Fibroblast of upper back skin (primary cell): ENCODE measurements at places on chromosomes 11 and 22.

GRCh38 chr11:45605051-45605450, 60.4 kb downstream of the CHST1 start:
- DNase-seq, result no peak

DNA sequence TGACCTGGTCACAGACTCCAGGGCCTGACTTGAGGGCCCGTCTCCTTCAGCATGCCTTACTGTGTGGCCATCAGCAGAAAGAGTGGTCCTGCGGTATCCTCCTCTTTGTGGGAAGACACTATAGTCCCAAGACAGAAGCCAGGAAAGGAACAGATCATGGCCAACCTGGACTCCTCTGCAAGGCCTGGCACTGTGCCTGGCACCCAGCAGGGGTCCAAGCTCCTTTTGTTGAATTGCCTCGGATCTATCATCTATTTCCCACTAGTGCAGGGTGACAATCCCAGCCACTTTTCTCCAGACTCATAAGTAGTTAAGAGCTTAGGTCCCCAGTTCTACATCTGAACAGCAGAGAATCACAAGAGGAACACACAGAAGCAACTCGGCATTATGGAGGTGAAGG, 27.0 kb downstream of the DSCAML1 start:
- no peak for DNase-seq

DNA sequence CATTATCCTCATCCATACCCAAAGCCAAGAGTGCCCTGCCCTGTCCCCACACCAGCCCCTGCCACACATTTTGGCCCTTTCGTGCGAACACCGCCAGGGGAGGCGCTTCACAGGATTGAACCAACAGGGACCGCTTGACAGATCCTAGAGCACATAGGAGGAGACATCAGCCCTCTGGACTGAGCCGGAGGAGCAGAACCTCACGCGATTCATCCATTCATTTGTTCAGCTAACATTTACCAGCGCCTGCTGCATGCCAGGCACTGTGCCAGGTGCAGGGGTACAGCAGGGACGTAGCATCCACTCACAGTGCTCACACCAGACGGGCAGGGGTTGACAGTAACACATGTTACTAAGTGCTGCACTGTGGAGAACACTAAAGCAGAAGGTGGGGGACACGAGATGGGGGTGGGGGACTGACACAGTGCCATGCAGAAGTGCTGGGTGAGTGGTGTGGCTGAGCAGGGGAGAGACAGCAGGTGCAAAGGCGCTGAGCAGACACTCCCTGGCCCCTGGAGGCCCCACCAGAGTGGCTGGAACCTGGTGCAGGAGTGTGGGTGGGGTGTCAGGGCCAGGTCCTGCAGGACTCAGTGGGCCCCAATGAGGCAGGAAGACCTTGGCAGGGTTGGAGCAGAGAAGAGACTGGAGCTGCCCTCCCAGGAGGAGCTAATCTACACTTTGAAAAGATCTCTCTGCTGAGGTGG, 3.4 kb downstream of the GNAZ start:
- no peak for DNase-seq

DNA sequence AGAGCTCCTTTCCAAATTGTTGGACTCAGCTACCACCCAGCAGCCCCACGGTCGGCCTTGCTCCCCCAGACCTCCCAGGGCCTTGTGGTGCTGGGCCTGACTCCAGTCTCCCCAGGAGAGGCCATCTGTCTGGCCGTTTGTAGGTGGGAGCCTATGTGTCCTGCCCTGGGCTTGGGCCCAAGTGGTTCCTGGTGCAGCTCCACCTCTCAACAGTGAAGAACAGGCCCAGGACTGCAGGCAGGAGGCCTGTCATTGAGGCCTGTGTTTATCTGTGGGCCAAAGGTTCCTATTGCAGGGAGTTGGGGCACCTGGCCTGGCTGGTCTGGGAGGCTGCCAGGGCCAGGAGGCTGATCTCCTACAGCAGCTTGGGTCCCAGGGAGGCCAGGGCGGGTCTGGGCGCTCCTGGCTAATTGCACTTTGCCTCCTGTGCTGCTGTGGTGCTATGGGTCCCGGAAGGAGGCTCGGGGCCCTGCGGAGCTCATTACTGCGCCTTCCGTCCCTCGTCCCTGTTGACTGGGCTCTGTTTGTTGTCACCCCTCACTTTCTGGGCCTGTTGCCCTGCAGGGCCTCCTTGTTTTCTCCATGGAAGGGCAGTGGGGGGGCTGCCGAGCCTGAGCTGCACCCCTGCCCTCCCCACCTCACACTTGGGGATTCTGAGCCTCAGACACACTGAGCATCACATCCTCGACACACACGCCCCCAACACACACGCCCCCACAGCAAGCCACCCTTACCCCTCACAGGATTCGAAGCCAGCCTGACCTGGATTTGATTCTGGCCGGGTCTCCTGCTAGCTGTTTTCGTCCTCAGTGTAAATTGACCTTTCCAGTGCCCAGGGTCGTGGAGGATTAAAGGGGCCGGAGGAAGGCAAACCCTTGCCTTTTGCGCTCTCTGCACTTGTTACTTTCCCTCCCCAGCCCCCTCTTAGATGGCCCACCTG, 6.8 kb upstream of the OMP start:
- DNase-seq, result no peak

- DNase-seq, result no peak
Measured at GRCh38 chr11:78202733-78203167, 14.0 kb downstream of the USP35 start.

- peak; percentile 51 for DNase-seq
Measured at GRCh38 chr11:74139151-74139918, 31.5 kb downstream of the C2CD3 start.

GRCh38 chr22:21100149-21101032, 54.6 kb downstream of the LRRC74B start:
- DNase-seq, result peak; percentile 51

DNA sequence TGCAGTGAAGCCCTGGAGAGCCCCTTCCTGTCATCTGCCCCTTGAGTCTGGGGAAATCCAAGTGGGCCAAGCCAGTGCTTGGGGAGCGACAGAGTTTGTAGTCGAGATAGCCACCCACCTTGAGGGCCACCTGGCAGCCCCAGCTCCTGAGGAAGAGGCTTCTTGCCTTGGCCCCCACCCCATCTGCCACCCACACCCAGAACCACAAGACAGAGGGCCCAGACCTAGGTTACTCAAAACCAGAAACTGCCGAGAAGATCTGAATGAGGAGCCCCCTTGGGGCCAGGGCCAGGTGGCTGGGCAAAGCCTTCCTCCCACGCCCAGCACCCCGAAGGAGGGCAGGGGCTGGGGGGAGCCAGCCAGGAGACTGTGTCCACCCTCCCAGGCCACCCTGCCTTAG, 18.8 kb upstream of the PRR5 start:
- DNase-seq, result no peak

GRCh38 chr11:80297858-80298632, 857.2 kb upstream of the TENM4 start:
- DNase-seq, result peak; percentile 80

GRCh38 chr11:9091044-9091922, at the start of gene SCUBE2:
Gene SCUBE2, minus strand, starts transcription at chr11:9091599. Its CDS starts 71 bp downstream, at chr11:9091528.
- no peak for DNase-seq

- peak; percentile 47 for DNase-seq
Measured at GRCh38 chr11:87425391-87425790, 387.7 kb downstream of the TMEM135 start.

DNA sequence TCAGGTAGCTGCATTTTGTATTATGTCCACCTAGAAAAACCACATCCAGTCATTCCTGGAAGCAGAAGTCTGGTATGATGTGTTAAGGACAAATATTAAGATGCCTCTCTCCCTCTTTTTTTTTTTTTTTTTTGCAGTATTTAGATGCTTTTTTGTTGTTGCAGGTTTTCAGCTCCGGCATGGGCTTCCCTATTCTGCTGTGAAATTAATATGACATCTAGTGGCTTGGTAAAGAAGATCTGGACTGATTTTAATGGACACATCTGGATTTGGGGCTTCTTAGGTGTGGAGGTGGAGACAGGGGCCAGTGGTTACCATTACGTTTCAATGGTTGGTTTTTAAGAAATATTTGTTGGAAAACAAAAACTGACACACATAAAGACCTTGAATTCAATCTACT, 47.5 kb upstream of the RASSF10 start:
- DNase-seq, result peak; percentile 43

- DNase-seq, result peak; percentile 70
Measured at GRCh38 chr11:12922418-12922817, 86.7 kb upstream of the RASSF10 start.

DNA sequence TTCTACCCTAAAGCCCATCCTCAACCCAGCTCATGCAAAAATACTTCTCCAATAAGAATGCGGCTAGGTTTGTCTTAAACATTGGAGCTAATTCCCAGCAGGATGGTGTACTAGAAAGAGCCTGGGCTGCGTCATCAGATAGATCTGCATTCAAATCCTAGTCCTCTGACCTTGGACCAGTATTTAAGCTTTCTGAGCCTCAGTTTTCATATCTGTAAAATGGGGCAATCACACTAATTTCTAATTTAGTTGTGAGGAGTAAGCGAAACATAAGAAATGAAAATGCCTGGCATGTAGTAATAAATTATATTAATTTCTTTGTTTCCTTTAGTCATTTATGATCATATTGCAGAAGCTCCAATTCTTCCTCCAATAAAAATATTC, 32.2 kb upstream of the ACCSL start:
- DNase-seq, result no peak

GRCh38 chr22:45787759-45788158, 116.1 kb downstream of the ATXN10 start:
- DNase-seq, result no peak

DNA sequence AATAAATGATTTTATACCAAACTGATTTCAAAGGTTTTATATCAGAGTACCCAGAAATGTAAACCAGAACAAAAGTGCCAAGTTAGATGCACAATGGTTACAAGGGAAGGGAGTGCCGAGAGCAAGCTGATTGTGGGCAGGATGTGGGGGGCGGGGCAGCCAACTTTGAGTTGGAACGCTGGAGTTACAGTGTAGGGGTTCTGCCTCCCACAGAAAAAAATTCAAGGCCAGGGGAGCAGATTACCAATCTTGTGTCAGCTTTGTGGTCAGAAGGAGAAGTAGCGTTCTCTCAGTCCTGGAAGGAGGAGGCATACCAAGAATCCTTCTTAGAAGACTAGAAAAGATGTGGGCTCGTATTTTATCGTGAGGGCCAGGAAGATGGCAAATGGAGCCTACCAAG, 15.9 kb upstream of the POU2AF2 start:
- DNase-seq, result peak; percentile 6

- peak; percentile 50 for DNase-seq
Measured at GRCh38 chr11:32118025-32118974, 27.4 kb downstream of the RCN1 start.

GRCh38 chr11:57422669-57423068, 4.3 kb downstream of the SLC43A3 start:
- no peak for DNase-seq

- DNase-seq, result no peak
Measured at GRCh38 chr22:20241579-20242392, 26.3 kb downstream of the RTN4R start.

- no peak for DNase-seq
Measured at GRCh38 chr22:38180841-38181452, 683 bp downstream of the PLA2G6 start.

DNA sequence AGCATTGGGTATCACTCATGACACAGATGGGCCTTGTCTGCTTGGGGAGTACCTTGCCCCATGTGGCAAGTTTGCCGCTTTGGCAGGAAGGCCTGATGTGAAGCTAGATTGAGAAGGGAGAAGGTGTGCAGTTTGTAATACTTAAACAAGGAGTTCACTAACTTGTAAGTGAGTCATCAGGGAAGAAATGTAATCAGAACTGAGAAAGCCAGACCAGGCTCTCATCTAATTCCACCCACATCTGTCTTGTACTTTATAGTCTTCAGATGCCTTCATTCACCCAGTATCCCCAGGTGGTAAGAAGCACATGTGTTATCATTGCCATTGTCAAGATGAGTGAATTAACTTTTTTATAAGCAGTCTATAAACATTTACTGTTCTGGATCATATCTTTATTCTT, 116.0 kb upstream of the DDI1 start:
- DNase-seq, result peak; percentile 61

DNA sequence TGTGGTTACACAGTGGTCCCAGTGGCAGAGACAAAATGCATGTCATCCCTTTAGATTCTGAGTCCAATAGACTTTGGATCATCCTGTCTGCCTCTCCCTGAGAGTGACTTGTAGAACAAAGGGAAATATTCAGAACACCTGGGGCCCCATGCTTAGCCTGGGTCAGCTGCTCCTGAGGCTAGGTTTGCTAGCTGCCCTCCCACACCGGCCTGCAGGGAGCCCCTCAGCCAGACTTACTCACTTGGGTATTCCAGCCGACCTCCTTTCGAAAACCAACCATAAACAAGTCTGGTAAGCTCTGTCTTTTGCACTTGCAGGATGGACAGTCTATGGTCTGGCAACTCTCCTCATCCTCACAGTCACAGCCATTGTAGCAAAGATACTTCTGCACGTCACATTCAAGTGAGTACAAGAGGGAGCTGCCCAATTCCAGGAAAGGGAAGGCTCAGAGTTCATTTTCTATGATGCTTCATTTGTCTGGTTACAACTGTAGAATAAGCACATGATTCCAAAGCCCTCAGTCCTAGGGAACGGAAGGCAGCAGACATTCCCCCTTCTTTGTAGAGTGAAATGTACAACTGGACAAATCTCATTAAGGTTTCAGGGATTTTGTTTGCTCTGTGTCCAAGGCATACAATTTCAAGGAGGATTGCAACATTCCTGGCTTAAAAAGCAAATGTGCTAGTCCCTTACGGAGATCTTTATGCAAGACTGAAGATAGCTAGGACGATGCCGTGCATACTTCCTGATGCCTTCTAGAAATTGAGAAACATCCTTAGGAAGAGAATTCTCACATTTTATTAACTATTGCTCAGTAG, 65.5 kb upstream of the EMID1 start:
- peak; percentile 13 for DNase-seq

DNA sequence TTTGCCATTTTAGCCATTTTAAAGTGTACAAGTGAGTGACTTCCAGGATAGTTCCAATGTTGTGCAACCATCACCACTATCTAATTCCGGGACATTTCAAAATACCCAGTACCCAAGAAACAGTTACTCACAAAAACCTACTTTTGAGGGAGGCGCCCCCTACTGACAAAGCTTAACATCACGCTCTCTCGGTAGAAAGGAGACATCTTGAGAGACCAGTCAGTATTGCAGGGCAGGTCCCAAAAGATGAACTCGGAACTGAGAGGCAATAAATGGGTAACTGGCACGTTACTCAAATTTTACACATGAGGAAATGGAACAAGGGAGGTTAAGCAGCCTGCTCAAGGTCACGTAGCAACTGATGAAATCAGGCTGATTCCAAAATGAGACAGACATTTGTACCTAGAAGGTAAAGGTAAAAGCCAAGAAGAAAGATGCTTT, 50.0 kb upstream of the POU2AF1 start:
- peak; percentile 52 for DNase-seq

DNA sequence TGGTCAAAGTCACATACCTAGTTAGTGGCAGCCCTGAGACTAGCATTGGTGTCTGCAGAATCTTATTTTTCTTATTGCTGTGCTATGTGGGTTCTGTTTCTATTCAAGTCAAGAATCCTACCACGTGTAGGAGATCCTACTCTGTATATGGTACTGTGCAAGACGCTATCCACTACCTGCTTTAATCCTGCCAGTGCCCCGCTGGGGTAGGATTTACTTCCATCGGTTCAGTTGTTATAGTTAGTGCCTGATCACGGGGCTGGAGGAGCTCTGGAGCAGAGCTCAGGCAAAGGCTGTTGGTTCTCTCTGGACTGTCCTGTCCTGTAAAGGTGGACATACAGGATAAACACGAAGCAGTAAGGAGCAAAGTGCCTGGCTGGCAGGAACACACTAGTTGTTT, 167.9 kb downstream of the NTM start:
- DNase-seq, result no peak
